ENCODE measurements at places on chromosomes 7 and 10. TPM values are rescaled to one million over a fixed set of nuclear protein-coding genes. Genes with fewer than 3 reads are reported as not detected.
A peak's percentile ranks its signal among the peaks of the same experiment; 100 is the strongest.

GRCh38 chr10:11411926-11412545 is 199.4 kb downstream of the USP6NL start:
- peak; percentile 60 for DNase-seq

DNA sequence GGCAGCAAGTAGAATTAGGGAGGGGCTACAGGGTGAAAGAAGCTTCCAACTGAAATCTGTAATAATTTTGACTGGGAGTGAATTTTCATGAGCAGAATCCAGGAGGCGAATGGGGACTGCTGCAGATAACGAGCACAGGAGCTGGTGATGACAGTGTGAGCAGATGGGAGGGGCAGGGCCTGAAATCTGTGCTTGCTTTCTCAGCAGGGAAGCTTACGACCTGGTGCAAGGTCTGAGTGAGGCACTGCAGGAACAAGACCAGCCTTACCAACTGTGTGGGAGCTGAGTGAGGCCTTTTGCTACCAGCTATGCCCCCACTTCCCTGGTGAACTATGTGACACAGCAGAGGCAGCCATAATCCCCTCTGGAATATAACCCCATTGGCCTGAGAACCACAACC is 109.8 kb downstream of the HPSE2 start:
- no peak for DNase-seq

DNA sequence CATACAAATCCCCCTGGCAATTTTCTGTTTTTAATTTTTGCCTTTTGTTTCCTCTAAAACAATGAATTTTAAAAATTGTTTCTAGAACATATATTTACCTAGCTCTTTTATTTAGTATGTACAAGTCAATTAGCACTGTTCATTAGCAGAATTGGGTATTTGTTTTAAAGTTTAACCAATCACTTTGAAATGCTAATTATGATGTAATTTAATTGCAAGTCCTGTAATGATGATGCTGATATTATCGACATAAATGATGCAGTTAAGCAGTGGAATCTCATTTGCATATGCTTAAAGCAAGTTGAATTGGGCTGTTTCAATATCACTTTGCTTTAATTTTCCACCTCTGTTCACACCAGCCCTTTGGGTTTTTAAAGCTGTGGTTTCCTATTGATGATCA is 2.7 kb downstream of the FOXP2 start:
- DNase-seq, result no peak

DNA sequence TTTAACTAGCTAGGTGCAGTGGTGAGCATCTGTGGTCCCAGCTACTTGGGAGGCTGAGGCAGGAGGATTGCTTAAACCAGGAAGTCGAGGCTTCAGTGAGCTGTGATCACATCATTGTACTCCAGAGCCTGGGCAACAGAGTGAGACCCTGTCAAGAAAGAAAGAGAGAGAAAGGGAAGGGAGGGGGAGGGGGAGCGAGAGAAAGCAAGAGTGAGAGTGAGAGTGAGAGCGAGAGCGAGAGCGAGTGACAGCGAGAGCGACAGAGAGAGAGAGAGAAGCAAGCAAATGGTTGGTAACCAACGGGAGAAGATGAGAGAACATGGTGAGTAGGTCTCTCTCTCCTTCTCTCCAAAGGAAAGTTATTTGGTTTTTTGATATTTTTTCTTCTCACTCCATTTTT is 69.8 kb upstream of the DGKI start:
- DNase-seq, result no peak

WDFY4 gene
- not detected for total RNA-seq

CACNB2 gene
- 5.9 TPM for total RNA-seq

EN2 gene
- not detected for total RNA-seq
